CD4-positive, alpha-beta memory T cell (primary cell): ENCODE measurements at places on chromosomes 13 and 19. TPM values are rescaled to one million over a fixed set of nuclear protein-coding genes. Genes with fewer than 3 reads are reported as not detected.

GRCh38 chr13:102273111-102273510, 128.7 kb downstream of the FGF14 start:
- H3K27me3 ChIP-seq: no peaks in the 10 kb centered on the region
- H3K27ac ChIP-seq: no peak overlapping the region
- no peak overlapping the region for H3K4me3 ChIP-seq
- no peaks in the 10 kb centered on the region for H3K36me3 ChIP-seq

DNA sequence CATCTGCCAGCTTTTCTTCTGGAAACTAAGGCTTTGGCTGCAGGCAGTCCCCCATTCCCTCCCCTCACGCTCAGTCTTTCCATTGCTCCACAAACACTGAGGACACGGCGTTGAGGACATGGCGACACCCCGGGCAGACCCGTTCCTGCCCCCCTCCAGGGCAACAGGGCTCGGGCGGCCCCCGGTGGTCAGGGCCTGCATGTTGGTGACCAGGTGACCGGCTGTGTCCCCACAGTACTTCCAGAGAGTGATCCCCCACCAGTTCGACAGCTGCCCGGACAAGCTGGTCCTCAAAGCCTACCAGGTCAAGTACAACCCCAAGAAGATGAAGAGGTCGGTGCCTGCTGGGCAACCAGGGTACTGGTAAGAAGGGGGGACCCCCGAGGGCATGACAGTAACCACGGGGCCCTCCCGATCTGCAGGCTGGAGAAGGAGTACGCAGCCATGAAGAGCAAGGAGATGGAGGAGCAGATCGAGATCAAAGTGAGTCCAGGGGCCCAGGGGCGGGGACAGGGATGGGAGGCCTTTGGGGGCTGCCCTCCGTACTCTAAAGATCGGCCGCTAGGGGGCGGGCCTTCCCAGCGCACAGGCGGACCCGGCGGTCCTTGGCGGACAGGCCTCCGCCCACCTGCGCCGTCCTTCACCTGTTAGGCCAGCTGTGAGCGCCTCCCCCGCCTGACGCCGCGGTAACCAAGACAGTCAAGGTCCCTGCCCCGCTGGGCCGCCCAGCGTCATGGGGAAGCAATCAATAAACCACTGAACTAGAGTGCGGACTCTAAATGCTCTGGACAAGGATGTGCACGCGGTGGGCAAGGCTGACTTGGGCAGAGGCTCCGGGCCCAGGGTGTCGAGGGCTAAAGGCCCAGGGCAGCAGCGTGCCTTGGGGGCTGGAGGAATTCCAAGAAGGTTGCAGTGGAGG, 21.1 kb downstream of the PRR36 start:
- no peaks in the 10 kb centered on the region for H3K36me3 ChIP-seq
- DNase-seq: peak; percentile 54
- H3K27ac ChIP-seq: no peak overlapping the region
- peaks cover 8% of the 10 kb centered on the region for H3K4me1 ChIP-seq
- H3K27me3 ChIP-seq: no peaks in the 10 kb centered on the region

GRCh38 chr19:45613926-45614725, 12.1 kb upstream of the GPR4 start:
- peaks cover 17% of the 10 kb centered on the region for H3K36me3 ChIP-seq
- DNase-seq: peak; percentile 19
- H3K4me1 ChIP-seq: peaks cover 7% of the 10 kb centered on the region
- H3K27me3 ChIP-seq: no peaks in the 10 kb centered on the region

GRCh38 chr13:85287528-85287927, 511.7 kb downstream of the SLITRK6 start:
- no peaks in the 10 kb centered on the region for H3K4me1 ChIP-seq
- DNase-seq: no peak
- H3K36me3 ChIP-seq: no peaks in the 10 kb centered on the region
- H3K4me3 ChIP-seq: no peak overlapping the region

- H3K4me3 ChIP-seq: no peak overlapping the region
- H3K27ac ChIP-seq: no peak overlapping the region
- DNase-seq: no peak
- peaks cover 9% of the 10 kb centered on the region for H3K4me1 ChIP-seq
- H3K36me3 ChIP-seq: no peaks in the 10 kb centered on the region
These were observed 140.8 kb downstream of the SHISA2 start for GRCh38 chr13:25910991-25911419.

DNA sequence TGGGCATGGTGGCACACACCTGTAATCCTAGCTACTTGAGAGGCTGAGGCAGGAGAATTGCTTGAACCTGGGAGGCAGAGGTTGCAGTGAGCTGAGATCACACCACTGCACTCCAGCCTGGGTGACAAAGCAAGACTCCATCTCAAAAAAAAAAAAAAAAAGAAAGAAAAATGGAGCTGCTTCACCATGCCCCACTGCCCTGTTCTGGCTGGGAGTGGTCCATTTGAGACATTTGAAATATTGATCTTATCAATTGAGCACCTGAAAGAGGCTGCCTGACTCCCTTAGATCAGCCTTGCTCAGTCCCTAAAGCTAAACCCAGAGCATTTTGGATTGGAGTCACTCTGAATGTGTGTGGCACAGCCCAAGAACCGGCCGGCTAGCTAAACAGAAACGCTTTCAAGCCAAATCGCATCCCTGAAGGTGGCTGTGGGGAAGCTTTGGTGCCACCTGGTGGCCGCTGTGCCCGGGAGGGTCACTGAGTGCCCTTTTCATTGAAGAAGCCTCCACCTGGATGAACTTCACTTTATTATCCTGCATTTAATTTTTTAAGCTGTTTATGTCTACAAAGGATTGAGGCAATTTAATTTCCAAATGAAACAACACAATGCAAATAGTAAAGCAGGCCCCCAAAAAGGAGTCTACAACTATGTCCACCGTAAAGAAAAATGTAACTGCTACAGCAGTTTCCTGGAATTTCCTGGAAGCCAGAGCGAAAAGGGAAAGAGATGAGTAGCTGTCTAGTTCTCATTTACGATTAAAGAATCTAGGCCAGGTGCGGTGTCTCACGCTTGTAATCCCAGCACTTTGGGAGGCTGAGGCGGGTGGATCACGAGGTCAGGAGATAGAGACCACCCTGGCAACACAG, 53.1 kb upstream of the SERPINE3 start:
- H3K4me1 ChIP-seq: no peaks in the 10 kb centered on the region
- peak; percentile 44 for DNase-seq
- H3K27me3 ChIP-seq: no peaks in the 10 kb centered on the region
- H3K27ac ChIP-seq: no peak overlapping the region
- no peak overlapping the region for H3K4me3 ChIP-seq

GRCh38 chr13:76886292-76887075, at the start of gene KCTD12:
KCTD12 (minus strand) TSS chr13:76886405; CDS start chr13:76886148, 257 bp downstream.
- DNase-seq: peak; percentile 70
- peak within 1 kb of the TSS; percentile 80 for H3K4me3 ChIP-seq
- no peaks in the 10 kb centered on the region for H3K36me3 ChIP-seq
- H3K27me3 ChIP-seq: no peaks in the 10 kb centered on the region

DNA sequence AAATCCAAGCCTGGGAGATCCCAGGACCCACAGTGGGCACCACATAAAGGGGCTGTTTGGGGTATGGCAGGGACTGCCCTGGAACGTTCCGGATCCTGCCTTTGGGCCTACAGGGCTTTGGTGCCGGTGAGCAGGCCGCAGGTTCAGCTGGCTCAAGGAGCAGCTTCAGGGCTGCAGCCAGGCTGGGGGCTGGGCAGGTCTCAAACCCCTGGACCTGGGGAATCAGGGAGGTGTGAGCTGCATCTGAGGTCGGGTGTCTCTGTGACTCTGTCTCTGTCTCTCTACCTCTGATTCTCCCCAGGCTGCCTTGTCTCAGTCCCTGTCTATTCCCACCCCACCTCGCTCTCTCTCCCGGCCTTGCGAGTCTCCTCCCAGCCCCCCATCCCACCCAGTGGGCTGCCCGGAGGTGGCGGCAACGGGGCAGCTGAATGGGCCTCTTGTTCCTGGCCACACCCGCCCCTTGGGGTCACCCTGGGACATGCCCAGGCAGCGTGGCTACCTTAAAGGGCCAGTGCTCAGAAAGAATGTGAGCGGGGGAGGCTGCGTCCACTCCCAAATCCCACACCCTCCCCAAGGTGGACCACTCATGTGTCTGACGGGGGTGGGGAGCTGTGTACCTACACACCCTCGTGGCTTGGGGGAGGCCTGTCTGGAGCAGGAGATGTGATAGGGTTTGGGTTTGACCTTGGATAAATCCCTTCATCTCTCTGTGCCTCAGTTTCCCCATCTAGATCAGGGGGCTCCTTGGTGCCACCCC, 31.1 kb downstream of the NFIC start:
- DNase-seq: no peak
- H3K4me1 ChIP-seq: no peaks in the 10 kb centered on the region
- no peak overlapping the region for H3K27ac ChIP-seq
- no peak overlapping the region for H3K4me3 ChIP-seq
- no peaks in the 10 kb centered on the region for H3K27me3 ChIP-seq

- no peaks in the 10 kb centered on the region for H3K36me3 ChIP-seq
- no peaks in the 10 kb centered on the region for H3K4me1 ChIP-seq
- DNase-seq: no peak
- no peak overlapping the region for H3K4me3 ChIP-seq
These were observed 16.8 kb upstream of the RCBTB2 start for GRCh38 chr13:48549658-48550057.

DNA sequence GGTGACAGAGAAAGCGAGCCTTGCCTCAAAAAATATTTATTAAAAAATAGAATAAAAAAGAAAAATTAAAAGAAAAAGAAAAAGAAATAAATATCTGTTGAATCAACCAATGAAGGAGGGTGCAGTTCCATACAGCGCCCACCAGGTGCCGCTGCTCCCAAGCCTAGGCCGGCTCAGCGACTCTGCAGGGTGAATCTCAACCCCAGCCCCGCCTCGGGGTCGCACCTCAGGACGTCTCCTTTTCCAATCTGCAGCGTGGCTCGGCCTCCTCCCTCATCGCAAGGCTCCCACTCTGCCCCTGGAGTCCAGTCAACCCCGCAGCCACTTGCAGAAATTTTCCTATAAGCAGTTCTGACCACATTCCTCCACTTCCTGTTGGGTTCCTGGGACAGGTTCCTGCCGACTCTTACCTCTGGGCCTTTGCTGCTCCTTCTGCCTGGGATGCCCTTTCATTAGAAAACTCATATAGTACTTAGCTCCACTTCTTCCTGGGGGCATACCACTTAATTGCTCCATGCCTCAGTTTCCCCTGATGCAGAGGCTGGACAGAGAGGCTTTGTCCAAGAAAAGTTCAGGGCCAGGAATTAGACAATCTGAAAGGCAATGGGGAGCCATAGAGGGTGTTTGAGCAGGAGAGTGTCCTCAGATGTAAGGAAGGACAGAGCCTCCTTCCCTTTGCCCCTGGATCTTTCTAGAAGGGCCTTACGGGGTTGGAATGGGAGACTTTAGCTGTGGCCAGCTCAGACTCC, 24.3 kb downstream of the NFILZ start:
- H3K4me1 ChIP-seq: peaks cover 16% of the 10 kb centered on the region
- no peaks in the 10 kb centered on the region for H3K27me3 ChIP-seq
- H3K36me3 ChIP-seq: no peaks in the 10 kb centered on the region
- H3K4me3 ChIP-seq: no peak overlapping the region
- H3K27ac ChIP-seq: no peak overlapping the region
- peak; percentile 59 for DNase-seq

- no peaks in the 10 kb centered on the region for H3K27me3 ChIP-seq
- no peak overlapping the region for H3K4me3 ChIP-seq
- no peaks in the 10 kb centered on the region for H3K36me3 ChIP-seq
- H3K27ac ChIP-seq: no peak overlapping the region
- H3K4me1 ChIP-seq: no peaks in the 10 kb centered on the region
These were observed 9.8 kb downstream of the ZSWIM4 start for GRCh38 chr19:13804830-13805683.

DNA sequence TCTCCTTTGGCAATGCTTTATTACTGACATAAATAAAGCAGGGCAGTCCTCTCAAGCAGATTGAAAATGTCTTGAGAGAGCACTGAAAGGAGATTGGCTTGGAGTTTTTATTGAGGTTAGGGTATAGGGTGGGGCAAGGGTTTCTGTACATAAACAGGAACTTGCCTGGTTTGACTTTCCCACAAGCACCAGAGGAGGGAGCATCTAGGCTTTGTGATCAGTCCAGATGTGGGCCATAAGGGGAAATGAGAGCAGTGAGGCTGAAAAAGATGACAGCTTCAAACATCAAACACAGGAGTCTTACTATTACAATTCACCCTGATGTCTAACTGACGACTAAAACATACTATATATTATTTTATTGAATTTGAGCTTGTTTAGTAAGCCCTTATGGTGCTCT, 260.9 kb downstream of the MTUS2 start:
- no peaks in the 10 kb centered on the region for H3K36me3 ChIP-seq
- no peak overlapping the region for H3K4me3 ChIP-seq
- H3K27ac ChIP-seq: no peak overlapping the region

DNA sequence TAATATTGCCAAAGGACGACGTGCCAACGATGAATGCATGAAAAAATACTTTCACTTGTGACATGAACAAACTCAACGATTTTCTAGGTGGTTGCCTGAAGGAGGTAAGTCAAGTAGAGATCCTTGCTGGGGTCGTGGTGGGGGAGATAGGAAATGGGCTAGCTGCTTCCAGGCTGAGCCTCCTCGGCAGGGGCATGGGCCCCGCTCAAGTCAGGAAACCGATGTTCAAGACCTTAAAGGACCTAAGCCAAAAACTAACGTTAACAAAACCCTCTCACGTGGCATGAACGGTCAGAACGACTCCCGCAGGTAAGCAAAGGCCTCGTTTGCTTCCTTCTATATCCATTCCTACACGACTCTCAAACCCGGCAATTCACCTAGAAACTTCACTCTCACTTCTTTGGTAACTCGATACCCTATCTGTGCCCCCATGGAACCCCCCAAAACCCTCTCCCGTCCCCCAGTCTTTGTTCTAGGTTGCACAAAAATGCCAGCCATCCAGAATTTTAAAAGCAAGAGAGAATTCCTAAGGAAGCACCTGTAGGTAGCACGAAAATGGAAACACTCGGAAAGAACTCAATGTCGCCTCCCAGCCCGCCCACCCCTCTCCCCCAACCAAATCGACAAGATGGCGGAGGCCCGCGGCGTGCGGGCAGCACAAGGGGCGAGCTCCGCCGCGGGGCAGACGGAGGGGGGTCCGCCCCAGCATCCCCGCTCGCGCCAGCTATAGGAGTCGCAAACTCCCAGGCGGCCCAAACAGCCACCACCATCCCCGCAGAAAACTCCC, 13.6 kb downstream of the ACP4 start:
- H3K36me3 ChIP-seq: peaks cover 9% of the 10 kb centered on the region
- H3K4me3 ChIP-seq: peak overlapping the region; percentile 66
- peak overlapping the region; percentile 93 for H3K27ac ChIP-seq
- no peaks in the 10 kb centered on the region for H3K27me3 ChIP-seq
- DNase-seq: no peak

GRCh38 chr19:43610493-43610892, 1.4 kb upstream of the SRRM5 start:
- no peak for DNase-seq
- no peaks in the 10 kb centered on the region for H3K4me1 ChIP-seq
- peaks cover 11% of the 10 kb centered on the region for H3K36me3 ChIP-seq
- no peaks in the 10 kb centered on the region for H3K27me3 ChIP-seq
- no peak overlapping the region for H3K4me3 ChIP-seq
- H3K27ac ChIP-seq: no peak overlapping the region

GRCh38 chr19:5837761-5838352, 1.6 kb downstream of the FUT6 start:
- no peak overlapping the region for H3K4me3 ChIP-seq
- no peaks in the 10 kb centered on the region for H3K36me3 ChIP-seq

- H3K4me3 ChIP-seq: no peak overlapping the region
- H3K36me3 ChIP-seq: no peaks in the 10 kb centered on the region
- H3K4me1 ChIP-seq: no peaks in the 10 kb centered on the region
- no peak for DNase-seq
These were observed 51.3 kb downstream of the C13orf46 start for GRCh38 chr13:113922412-113923118.

GRCh38 chr13:23288564-23288963, 107.8 kb downstream of the SGCG start:
- no peaks in the 10 kb centered on the region for H3K27me3 ChIP-seq
- no peaks in the 10 kb centered on the region for H3K36me3 ChIP-seq
- H3K27ac ChIP-seq: no peak overlapping the region
- H3K4me3 ChIP-seq: no peak overlapping the region

The CHST8 gene
- total RNA-seq: not detected

The HCN2 gene
- total RNA-seq: 2.5 TPM

The SIX5 gene
- 1.7 TPM for total RNA-seq

The IGFL3 gene
- total RNA-seq: not detected

The ZNF486 gene
- total RNA-seq: 11.0 TPM

The ZNF234 gene
- total RNA-seq: 28.9 TPM
